Activated T-cell treated with anti-CD3 and anti-CD28 coated beads, Interleukin-2, amount 50 U/mL, for 72 hours (primary cell): ENCODE measurements at places on chromosomes 4 and X. TPM values are rescaled to one million over a fixed set of nuclear protein-coding genes. Genes with fewer than 3 reads are reported as not detected.
A peak's percentile ranks its signal among the peaks of the same experiment; 100 is the strongest.

- no peak for DNase-seq
- H3K27ac ChIP-seq: peak overlapping the region; percentile 78
- peaks cover 35% of the 10 kb centered on the region for H3K4me1 ChIP-seq
These were observed 13.9 kb downstream of the TMEM165 start for GRCh38 chr4:55409468-55410171.

Gene GABRG1
- total RNA-seq: not detected

GRCh38 chr4:165293927-165294649, 33.4 kb upstream of the MSMO1 start:
- H3K4me1 ChIP-seq: peaks cover 29% of the 10 kb centered on the region
- DNase-seq: no peak
- H3K27ac ChIP-seq: peak overlapping the region; percentile 34
- H3K4me3 ChIP-seq: no peak overlapping the region
- H3K27me3 ChIP-seq: no peaks in the 10 kb centered on the region

Gene NDNF
- 0.35 TPM for total RNA-seq

Gene PDZD11
- total RNA-seq: 17.7 TPM

- no peaks in the 10 kb centered on the region for H3K4me1 ChIP-seq
- peaks cover 19% of the 10 kb centered on the region for H3K27me3 ChIP-seq
- DNase-seq: no peak
These were observed 11.5 kb downstream of the PRDM8 start for GRCh38 chr4:80208610-80209339.

- peak overlapping the region; percentile 56 for H3K27ac ChIP-seq
- H3K4me3 ChIP-seq: no peak overlapping the region
- H3K36me3 ChIP-seq: peaks cover 9% of the 10 kb centered on the region
- H3K27me3 ChIP-seq: no peaks in the 10 kb centered on the region
These were observed 400.6 kb downstream of the IL15 start for GRCh38 chr4:142036795-142037583.

Gene EDNRA
- total RNA-seq: 0.69 TPM

DNA sequence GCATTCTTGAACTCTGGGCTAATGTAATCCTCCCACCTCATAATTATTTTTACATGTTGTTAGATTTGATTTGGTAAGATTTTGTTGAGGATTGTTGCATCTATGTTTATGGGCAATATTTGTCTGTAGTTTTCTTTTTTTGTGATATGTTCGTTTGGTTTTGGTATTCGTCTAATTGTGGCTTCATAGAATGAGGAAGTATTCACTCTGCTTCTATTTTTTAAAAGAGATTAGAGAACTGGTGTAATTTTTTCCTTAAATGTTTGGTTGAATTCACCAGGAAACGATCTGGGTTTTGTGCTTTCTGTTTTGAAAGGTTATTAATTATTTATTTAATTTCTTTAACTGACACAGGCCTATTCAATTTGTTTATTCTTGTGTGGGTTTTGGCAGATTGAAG, 161.2 kb upstream of the NUDT6 start:
- no peaks in the 10 kb centered on the region for H3K4me1 ChIP-seq
- no peak overlapping the region for H3K4me3 ChIP-seq
- no peaks in the 10 kb centered on the region for H3K27me3 ChIP-seq
- peaks cover 6% of the 10 kb centered on the region for H3K36me3 ChIP-seq
- H3K27ac ChIP-seq: no peak overlapping the region

DNA sequence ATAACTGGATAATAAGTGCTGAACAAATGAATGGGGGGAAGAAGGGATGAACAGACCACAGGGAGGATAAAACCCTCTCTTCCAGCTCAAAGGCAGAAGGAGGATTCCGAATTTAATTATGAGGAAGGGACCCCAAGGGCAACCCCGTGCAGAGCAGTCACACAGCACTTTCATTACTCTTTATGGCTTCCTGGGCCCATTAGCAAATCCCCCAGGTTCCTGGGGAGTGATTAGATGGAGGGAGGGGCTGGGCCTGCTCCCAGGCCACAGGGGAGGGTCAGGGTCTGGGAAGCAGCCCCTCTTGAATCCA, 67.1 kb downstream of the PPP2R2C start:
- no peaks in the 10 kb centered on the region for H3K36me3 ChIP-seq
- H3K27ac ChIP-seq: no peak overlapping the region
- H3K27me3 ChIP-seq: peaks cover 56% of the 10 kb centered on the region
- H3K4me1 ChIP-seq: no peaks in the 10 kb centered on the region
- no peak overlapping the region for H3K4me3 ChIP-seq
- no peak for DNase-seq

GRCh38 chr4:92234393-92235176, 69.2 kb upstream of the GRID2 start:
- no peaks in the 10 kb centered on the region for H3K36me3 ChIP-seq
- no peaks in the 10 kb centered on the region for H3K27me3 ChIP-seq
- H3K4me1 ChIP-seq: no peaks in the 10 kb centered on the region
- no peak for DNase-seq
- no peak overlapping the region for H3K4me3 ChIP-seq

- peaks cover 25% of the 10 kb centered on the region for H3K4me1 ChIP-seq
- no peak overlapping the region for H3K27ac ChIP-seq
- DNase-seq: no peak
- H3K4me3 ChIP-seq: no peak overlapping the region
- peaks cover 5% of the 10 kb centered on the region for H3K27me3 ChIP-seq
- peaks cover 10% of the 10 kb centered on the region for H3K36me3 ChIP-seq
These were observed 32.5 kb downstream of the COX18 start for GRCh38 chr4:73037057-73037456.

DNA sequence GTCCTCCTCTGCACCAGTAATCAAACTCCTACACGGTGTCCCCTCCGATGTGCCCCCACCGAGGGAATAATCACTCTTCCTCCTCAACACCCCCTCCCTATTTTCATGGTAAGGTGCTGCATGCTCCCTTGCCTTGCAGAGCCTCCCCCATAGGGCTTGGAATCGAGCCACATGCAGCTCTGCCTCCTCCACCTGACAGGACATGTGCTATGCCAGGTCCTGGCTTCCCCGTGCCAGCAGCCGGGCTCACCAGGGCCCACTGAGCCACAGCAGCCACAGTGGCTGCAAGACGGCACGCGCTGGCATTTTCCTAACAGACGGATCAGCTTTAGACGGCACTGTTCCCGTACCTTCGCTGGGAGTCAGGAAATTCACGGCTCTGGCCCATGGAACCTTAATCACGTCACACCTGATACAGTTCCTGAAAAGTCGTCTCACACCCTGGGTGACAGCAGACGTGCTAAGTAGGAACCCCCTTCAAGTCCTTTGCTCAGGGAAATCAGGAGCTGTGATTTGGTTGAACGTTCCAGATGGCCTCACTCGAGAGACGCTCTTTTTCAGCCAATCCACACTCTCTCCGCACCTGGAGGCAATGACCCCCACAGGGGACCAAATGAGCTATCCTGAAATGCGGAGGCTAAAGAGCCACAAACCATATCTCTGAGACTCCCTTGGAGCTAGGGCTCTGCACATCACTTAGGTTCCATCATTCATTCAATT, 63.2 kb downstream of the JAKMIP1 start:
- H3K4me1 ChIP-seq: no peaks in the 10 kb centered on the region
- DNase-seq: no peak
- H3K4me3 ChIP-seq: no peak overlapping the region
- no peaks in the 10 kb centered on the region for H3K27me3 ChIP-seq
- no peak overlapping the region for H3K27ac ChIP-seq

DNA sequence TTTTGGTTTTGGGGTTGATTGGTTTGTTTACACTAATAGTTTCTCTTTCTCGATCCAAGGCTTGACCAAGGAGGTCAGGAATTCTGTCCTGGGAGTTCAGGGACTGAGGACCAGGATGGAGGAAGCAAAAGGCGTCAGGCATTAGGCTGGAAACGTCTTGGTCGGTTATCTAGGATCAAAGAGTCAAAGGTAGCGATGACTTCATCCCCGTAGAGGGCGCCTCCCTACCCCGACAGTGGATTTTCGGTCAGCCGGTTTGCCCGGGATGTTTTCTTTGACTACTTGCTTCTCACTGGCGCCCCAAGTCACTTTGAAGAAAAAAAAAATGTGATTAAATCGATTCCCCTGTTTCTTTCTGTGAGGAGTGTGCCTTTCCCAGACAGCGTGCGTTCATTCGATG, 980 bp upstream of the FHDC1 start:
- peaks cover 64% of the 10 kb centered on the region for H3K27me3 ChIP-seq
- peaks cover 23% of the 10 kb centered on the region for H3K4me1 ChIP-seq
- H3K27ac ChIP-seq: no peak overlapping the region
- peaks cover 2% of the 10 kb centered on the region for H3K36me3 ChIP-seq
- DNase-seq: peak; percentile 34
- H3K4me3 ChIP-seq: peak overlapping the region; percentile 77

DNA sequence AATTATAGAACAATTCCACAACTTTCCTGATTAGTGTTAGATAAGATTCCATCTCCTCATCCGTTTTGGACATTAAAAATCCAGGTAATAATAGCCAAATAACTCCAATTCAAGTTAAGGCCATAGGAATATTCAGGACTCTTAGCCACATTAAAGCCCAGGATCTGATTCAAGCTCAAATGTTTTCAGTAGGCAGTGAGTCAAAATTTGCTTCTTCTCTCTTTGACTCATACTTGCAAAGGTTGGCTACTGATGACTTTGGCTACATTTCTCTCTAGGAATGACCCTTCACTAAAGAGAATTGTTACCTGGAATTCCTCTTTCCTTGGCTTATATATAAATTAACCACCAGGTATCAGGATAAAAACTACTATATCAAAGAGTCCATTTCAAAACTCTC, 354.9 kb upstream of the HS3ST1 start:
- no peak for DNase-seq
- no peaks in the 10 kb centered on the region for H3K36me3 ChIP-seq
- no peaks in the 10 kb centered on the region for H3K4me1 ChIP-seq

- no peak overlapping the region for H3K4me3 ChIP-seq
- no peaks in the 10 kb centered on the region for H3K27me3 ChIP-seq
- H3K4me1 ChIP-seq: no peaks in the 10 kb centered on the region
- no peaks in the 10 kb centered on the region for H3K36me3 ChIP-seq
- DNase-seq: no peak
These were observed 10.7 kb downstream of the PPARGC1A start for GRCh38 chr4:23878912-23879732.

GRCh38 chr4:114727461-114727860, 128.9 kb downstream of the UGT8 start:
- H3K27me3 ChIP-seq: no peaks in the 10 kb centered on the region
- no peak overlapping the region for H3K4me3 ChIP-seq

DNA sequence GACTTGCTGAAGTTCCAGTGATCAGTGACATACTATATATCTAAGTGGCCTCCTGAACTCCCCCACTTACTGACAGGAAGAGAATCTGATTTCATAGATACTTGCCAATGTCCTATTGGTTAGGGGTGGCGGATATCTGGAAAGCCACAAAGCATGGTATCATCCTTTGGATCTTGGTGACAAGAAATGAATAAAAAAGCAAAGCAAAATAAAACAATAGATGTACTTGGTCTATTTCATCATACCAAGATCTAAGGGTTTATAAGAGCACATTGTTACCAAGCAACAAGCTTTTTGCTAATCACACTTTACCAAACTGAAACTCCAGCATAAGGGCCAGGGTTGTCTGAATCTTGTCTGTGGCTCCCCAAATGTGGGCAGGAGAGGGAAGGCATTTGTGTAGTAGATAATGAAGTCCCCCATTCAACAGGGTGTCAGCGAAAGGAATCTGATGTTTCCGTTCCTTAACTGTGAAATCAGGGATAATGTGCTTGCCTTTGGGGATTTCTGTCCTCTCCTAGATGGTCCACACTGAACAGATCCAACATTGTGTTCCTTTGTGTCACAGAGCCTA, 125.0 kb upstream of the SMIM10 start:
- H3K27ac ChIP-seq: no peak overlapping the region
- peaks cover 24% of the 10 kb centered on the region for H3K27me3 ChIP-seq
- no peaks in the 10 kb centered on the region for H3K4me1 ChIP-seq
- H3K4me3 ChIP-seq: no peak overlapping the region
- H3K36me3 ChIP-seq: no peaks in the 10 kb centered on the region

- DNase-seq: no peak
- no peaks in the 10 kb centered on the region for H3K36me3 ChIP-seq
- no peaks in the 10 kb centered on the region for H3K27me3 ChIP-seq
- H3K27ac ChIP-seq: no peak overlapping the region
- H3K4me1 ChIP-seq: no peaks in the 10 kb centered on the region
These were observed 41.1 kb upstream of the TMEM184C start for GRCh38 chr4:147576084-147576483.

DNA sequence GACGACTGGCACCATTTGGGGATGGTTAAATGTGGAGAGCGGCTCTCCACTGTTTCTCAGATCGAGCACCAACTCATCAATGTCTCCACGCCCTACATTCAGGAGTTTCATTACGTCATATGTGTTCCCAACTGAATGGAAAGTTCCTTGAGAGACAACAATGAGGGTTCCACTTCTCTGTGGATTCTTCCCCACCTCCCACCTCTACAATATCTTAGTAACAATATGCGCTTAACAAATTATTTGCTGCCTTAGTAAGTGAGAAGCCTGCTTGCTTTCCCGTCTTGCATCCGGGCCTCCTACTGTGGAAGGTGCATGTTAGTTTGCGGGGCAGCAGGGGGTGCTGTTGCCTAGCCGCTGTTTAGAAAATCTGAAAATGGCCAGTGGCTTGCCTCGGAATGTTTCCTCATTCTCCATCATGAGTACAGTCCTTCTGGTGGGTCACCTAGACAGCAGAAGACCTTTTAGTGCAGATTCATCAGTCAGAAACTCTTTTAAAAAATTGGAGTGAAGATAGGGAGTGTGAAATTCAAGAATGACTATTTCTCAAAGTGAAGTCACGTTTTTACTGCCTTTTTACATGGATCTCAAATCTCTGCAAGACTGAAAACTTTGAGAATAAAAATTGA, 55.7 kb downstream of the PHOX2B start:
- H3K27me3 ChIP-seq: no peaks in the 10 kb centered on the region
- H3K4me3 ChIP-seq: no peak overlapping the region
- H3K27ac ChIP-seq: no peak overlapping the region
- no peaks in the 10 kb centered on the region for H3K4me1 ChIP-seq
- peak; percentile 54 for DNase-seq
- H3K36me3 ChIP-seq: no peaks in the 10 kb centered on the region

- H3K27ac ChIP-seq: no peak overlapping the region
- no peaks in the 10 kb centered on the region for H3K36me3 ChIP-seq
- H3K27me3 ChIP-seq: no peaks in the 10 kb centered on the region
- no peak overlapping the region for H3K4me3 ChIP-seq
- H3K4me1 ChIP-seq: no peaks in the 10 kb centered on the region
- no peak for DNase-seq
These were observed 593.0 kb upstream of the TENM3 start for GRCh38 chr4:181650033-181650825.

DNA sequence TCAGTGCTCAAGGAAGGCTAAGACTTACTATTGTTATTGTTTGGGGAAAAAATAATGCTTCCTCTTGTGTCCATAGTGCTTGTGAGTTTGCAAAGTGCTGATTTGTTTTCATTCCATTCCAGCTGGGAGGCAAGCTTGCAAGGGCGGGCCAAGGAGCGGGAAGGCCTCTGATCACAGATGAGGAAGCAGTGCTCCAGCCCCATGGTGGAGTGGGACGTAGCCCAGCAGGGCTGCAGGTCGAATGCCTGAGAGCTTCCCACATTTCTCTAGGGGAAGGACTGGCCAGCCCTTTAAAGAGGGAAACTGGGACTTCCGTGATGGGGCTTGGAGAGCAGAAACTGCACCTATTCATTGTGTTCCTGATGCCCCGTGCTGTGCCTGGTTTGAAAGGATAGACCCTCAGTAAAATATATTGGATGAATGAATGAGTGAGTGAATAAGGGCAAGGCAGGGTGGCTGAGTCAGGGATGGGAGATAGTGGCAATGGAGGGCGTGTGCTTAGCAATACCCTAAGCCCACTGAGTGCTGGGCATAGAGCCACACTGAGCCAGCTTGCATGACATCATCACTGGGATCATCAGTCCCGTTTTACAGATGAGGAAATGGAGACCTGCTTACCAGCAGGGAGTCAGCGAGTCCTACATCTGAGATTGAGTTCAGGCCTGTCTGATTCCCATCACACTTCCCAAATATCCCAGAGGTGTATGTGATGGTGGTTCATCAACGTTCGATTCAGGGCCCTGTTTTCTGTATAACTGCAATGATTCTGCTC, 17.9 kb upstream of the NSG1 start:
- peaks cover 4% of the 10 kb centered on the region for H3K36me3 ChIP-seq
- H3K27me3 ChIP-seq: no peaks in the 10 kb centered on the region
- no peak overlapping the region for H3K27ac ChIP-seq
- no peak for DNase-seq
- no peaks in the 10 kb centered on the region for H3K4me1 ChIP-seq
- no peak overlapping the region for H3K4me3 ChIP-seq
